ENCODE measurements at places on chromosomes 3 and 15.
A peak's percentile ranks its signal among the peaks of the same experiment; 100 is the strongest.

- DNase-seq: no peak
These were observed 762.7 kb upstream of the CFAP20DC start for GRCh38 chr3:59812237-59813147.

DNA sequence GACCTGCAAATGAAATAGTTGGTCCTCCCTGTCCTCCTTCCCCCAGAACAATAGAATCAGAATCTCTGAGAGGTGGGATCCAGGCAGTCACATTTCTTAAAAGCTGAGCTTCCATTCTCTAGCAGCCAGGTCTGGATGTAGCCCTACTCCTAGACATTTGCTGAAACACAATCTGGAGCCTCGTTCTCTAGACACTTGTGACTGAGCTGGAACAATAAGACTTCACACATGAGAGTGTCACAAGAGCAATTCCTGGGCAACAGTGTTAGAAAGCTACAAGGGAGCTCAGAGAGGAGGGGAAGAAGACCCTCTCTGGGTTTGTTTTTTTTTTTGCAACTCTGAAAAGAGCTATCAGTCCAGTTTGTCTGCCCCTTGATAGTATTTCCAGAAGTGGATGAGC lies 14.5 kb downstream of the CORO2B start:
- DNase-seq: no peak

GRCh38 chr3:12553921-12554391 lies 2.9 kb upstream of the MKRN2 start:
- no peak for DNase-seq

- no peak for DNase-seq
These were observed 128.1 kb upstream of the GRM7 start for GRCh38 chr3:6732807-6733206.

- DNase-seq: no peak
These were observed 35.0 kb downstream of the UBE2E2 start for GRCh38 chr3:23238156-23238555.

DNA sequence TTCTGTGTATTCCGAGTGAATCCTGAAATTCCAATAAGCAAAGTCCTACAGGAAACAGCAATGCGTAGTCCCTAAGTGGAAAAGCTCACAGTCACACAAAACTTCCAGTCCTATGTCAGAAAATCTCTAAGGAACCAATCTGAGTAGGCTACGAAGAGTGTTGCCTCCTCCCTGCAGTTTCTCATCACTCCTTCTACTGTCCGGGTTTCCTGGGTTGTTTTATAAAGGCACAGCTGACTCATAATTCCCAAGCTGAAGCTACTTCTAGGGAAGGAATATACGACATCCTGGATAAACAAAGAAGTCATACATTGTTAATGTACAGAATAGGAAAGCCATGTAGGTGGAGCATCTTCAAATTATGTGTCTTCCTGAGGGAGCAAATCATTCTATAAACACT lies 65.7 kb upstream of the RGMA start:
- DNase-seq: no peak

DNA sequence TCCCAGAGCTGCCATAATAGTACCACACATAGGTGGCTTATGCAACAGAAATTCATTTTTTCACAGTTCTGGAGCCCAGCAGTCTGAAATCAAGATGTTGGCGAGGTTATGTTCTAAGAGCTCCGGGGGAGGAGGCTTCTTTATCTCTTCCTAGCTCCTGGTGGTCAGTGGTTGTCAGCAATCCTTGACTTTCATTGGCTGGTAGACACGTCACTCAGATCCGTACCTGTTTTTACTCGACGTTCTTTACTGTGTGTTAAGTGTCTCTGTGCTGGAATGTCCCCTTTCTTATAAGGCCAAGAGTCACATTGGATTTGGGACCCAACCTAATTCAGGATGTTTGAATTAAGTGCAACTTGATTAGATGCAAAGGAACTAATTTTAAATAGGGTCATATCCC lies 218.5 kb upstream of the CNTN3 start:
- no peak for DNase-seq

- DNase-seq: no peak
These were observed 161.4 kb downstream of the GMNC start for GRCh38 chr3:190701096-190701532.

DNA sequence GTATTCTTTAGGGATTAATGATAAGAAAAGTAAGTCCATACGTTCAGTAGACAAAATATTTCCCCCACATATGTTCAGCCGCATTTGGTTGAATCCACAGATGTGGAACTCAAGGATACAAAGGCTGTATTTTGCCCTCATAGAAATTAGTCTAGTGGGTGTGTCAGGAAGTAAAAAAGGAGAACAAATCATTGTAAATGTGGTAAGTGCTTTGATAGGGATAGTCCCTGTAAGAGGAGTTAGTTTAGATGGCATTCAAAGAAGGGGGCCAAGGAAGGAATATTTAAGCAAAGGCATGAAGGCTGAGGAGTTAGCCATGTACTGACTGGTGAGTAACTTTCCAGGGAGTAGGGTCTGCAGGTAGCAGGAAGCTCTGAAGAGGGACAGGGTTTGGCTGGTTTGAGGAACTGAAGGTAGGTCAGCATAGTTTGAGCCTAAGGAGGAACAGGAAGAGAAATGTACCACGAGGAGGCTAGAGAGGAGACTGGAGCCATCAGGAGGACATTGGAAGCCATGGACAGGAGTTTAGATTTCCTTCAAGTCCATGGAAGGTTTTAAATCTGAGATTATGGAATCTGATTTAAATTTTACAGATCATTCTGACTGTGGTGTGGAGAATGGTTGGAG lies 98.8 kb downstream of the MME start:
- DNase-seq: no peak

GRCh38 chr3:127775398-127776109 lies 46.8 kb downstream of the MGLL start:
- DNase-seq: no peak

GRCh38 chr3:143387425-143387824 lies 267.9 kb downstream of the CHST2 start:
- no peak for DNase-seq

DNA sequence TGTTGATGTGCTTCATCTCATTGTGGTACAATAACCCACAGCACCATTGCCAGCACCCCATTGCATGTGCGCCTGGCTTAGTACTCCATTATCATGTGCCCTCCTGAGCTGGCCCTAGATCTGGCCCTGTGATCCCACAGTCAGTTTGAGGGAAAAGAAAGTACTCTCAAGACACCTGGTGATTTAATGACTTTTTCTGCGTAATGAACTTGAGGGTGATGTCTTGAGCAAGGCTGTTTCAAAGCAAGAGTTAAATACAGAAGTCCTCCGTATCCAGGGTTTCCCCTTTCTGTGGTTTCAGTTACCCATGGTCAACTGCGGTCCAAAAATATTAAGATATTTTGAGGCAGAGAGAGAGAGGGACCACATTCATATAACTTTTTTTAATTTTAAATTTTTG lies 16.3 kb downstream of the C3orf20 start:
- no peak for DNase-seq

DNA sequence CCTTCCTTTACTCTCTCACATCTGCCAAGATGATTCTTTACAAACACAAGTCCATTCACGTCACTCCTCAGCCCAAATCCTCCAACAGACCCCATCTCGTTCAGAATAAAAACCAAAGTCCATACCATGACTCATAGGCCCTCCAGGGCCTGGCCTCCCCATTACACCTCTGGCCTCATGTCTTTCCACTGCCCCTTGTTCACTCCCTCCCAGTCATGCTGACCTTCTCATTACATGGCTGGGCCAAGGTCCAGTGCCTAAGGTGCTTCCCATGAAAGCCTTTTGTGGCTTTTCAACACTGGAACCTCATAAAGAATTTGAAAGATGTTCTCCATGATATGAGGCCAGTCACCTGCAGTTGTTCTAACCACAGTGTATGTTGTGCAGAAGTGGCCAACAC lies 44.5 kb downstream of the NEK10 start:
- DNase-seq: no peak

DNA sequence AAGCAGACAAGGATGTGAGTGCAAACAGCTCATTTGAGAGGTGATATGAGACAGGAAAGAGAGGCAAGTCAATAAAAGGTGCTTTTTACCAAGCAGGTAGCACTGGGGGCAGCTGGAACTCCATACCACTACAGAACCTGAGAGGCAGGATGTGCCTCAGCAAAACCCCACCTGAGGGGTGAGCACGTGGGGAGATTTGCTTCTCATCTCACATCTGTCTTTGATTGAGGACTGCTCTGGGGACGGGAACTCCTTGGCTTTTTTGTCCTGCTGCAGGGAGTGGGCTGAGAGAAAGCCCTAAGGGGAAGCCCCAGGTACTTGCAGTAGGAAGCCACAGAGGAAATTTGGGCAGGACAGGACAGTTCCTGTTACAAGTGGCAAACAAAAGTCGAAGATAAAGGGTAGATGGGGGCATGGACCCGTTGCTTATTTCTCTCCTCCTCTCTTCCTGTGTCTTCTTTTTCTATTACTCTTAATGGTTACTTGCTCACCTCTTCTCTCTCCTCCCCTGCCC lies 27.1 kb downstream of the CFAP161 start:
- no peak for DNase-seq

- no peak for DNase-seq
These were observed 8.5 kb upstream of the MYH15 start for GRCh38 chr3:108518895-108519294.

DNA sequence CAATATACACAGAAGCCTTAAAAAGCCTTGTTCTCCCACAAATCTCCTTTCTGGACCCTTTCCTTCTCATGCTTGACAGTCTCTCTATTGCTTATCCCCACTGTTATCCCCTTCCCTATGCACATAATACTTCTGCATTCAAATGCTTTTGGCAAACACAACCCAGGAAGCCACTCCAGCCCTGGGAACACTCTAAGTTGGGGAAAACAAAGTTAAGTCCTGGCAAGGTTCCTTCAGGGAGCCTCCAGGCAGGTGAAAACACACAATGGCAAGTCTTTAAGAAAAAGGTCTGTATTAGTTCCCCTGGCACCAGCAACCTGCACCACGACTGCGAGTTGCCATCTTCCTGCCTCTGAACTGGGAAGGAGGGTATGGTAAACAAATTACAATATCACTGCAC lies 19.7 kb upstream of the GANC start:
- DNase-seq: no peak

GRCh38 chr3:174869448-174869847 lies 10.3 kb downstream of the NAALADL2 start:
- DNase-seq: no peak

GRCh38 chr3:62670351-62670750 lies 204.9 kb downstream of the CADPS start:
- no peak for DNase-seq

DNA sequence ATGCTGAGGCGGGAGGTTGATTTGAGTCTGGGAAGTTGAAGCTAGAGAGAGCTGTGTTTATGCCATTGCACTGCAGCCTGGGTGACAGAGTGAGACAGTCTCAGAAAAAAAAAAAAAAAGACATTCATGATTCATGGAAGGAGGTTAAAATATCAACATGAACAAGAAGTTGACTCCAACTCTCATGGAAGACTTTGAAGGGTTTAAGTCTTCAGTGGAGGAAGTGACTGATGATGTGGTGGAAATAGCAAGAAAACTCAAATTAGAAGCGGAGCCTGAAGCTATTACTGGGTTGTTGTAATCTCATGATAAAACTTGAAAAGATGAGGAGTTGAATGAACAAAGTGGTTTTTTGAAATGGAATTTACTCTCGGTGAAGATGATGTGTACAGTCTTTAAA lies 491.8 kb downstream of the SQOR start:
- no peak for DNase-seq

- DNase-seq: no peak
These were observed 4.8 kb upstream of the TCF12 start for GRCh38 chr15:56913670-56914069.

GRCh38 chr15:101480613-101481380 lies 8.7 kb downstream of the PCSK6 start:
- no peak for DNase-seq

DNA sequence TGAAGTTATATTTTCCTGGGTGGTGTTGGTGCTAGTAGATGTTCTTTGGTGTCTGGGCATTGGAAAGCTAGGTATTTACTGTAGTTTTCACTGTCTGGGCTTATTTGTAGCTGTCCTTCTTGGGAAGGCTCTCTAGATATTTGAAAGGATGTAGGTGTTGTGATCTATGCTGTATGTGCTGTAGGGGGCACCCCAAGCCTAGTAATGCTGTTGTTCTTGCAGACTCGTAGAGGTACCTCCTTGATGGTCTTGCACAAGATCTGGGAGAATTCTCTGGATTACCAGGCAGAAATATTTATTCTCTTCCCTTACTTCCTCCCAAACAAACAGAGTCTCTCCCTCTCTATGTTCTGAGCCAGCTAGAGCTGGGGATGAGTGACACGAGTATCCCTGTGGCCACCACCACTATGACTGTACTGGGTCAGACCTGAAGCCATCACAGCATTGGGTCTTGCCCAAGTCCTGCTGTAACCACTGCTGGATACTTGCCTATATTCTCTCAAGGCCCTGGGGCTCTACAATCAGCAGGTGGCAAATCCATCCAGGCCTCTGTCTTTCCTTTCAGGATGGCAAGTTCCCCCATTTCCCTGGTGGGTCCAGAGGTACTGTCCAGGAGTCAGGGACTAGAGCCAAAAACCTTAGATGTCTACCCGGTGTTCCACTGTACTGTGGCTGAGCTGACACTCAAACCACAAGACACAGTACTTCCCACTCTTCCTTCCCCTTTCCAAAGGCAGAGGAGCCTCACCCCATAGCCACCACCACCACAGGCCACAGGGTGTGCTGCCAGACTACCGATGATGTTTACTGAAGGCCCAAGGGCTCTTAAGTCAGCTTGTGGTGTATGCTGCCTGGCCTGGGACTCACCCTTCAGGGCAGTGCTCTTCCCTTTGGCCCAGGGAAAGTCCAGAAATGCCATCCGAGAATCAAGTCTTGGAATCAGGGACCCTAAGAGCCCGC lies 195.2 kb upstream of the DPPA4 start:
- DNase-seq: peak; percentile 16

GRCh38 chr3:129442486-129442885 lies 2.5 kb downstream of the IFT122 start:
- DNase-seq: no peak

- no peak for DNase-seq
These were observed 13.1 kb downstream of the MTHFS start for GRCh38 chr15:79883579-79884203.

GRCh38 chr15:40272485-40273056 lies 10.3 kb downstream of the ANKRD63 start:
- DNase-seq: no peak

DNA sequence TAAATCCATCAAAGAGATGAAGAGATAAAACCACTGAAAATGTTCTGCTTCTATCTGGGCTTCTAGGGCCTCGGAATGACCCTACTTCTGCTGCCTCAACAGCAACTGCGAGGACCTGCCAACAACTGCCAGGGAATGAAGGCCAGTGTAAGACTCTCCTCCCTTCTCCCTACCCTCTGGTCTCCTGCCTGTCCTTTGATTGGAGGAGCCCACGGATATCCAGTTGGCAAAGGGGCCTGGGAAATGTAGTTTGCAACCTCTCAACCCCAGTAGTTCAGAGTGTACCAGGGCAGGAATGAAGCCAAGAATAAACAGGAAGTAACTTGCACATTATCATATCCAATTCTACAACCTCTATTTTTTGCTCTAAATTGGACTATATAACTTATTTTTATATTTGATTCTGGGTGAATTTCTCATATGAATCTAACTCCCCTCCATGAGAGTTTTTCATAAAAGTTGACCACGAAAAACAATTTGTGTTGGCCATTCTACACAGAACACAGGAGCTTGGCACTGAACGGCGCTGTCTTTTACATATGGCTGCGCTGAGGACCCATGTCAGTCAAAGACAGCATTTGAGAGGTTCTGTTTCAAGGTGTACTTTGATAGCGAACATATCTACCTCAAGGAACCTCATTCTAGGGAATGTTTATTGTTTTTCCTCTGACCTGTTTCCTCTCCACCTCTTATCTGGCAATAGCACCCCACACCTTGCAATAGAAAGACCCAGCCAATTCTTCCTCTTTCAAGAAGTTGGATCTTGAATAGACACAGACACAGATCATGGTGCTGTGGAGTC lies 91.1 kb upstream of the RNF7 start:
- DNase-seq: no peak

- no peak for DNase-seq
These were observed 13.9 kb downstream of the CEP152 start for GRCh38 chr15:48796930-48797329.
